Fibroblast of lung (primary cell): ENCODE measurements at places on chromosomes 2 and 18.

GRCh38 chr2:18856765-18857164 is 267.4 kb upstream of the NT5C1B start:
- DNase-seq: peak; percentile 3

GRCh38 chr2:189231719-189232323 is 52.3 kb upstream of the COL5A2 start:
- DNase-seq: no peak

DNA sequence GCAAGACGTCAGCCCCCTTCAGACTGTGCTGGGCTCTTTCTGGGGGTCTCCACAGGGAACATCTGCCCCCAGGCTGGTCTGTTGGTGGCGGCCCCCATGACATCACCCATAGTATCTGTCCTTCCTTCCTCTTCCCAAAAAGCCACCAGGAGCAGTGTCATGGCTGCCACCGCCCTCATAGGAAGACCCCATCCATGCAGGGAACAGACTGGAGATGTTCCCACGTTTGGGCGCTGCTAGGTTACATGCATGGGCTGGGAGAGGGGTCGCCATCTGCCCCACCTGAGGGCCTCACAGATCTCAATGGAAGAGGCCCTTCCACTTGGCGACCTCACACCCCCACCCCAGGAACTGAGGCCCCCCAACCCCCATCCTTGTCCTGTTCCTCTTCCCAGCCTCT is 5.1 kb downstream of the SPATA3 start:
- DNase-seq: no peak

GRCh38 chr2:72895759-72896281 is 8.6 kb downstream of the SPR start:
- peak; percentile 60 for DNase-seq

DNA sequence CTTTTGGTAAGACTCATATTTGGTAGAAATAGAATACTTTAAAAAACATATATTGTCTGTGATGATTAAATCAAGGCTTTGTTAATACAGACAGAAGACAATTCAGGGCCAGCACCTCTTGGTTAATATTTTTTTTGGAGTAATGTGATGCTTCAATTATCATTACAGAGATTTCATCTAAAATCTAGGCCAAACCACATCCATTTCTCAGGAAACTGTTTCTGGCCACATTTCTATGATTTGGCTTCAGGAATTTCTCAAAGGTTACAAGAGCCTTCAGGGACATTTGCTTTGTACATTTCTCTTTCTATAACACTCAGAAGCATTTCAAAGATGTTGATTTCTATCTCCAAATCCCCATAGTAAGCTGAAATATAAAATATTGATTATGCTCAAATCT is 614.9 kb downstream of the LRP1B start:
- DNase-seq: no peak

DNA sequence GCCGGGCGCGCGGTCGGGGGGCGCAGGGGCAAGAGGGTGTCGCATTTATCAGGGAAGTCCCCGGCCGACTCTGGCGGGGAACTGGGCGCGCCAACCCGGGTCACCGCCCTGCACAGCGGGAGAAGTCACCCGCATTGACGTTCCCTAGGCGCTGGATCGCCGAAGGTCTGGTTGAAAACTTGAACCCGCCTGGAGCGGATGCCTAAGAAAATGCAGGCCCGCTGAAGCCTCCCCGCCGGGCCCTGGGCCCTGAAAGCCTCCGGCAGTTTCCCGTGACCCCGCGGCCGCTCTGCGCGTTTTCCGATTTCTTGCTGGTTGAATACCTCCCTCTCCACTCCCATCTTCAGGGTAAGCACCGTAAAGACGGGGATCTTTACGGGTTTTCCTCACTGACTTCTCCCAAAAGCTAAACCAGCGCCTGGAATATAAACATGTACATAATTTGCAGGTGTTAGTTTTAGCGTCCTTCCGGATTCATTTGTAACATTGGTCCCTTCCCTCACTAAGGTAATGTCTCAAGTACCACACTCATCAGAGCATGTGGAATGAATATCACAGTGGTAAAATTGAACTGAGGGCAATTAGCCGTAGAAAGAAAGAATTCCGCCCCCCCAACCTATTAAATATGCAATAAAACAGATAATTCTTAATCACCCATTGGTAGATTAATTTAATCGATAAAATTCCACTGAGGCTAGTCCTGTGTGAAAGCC is 675 bp upstream of the SPIRE1 start:
- DNase-seq: peak; percentile 50

DNA sequence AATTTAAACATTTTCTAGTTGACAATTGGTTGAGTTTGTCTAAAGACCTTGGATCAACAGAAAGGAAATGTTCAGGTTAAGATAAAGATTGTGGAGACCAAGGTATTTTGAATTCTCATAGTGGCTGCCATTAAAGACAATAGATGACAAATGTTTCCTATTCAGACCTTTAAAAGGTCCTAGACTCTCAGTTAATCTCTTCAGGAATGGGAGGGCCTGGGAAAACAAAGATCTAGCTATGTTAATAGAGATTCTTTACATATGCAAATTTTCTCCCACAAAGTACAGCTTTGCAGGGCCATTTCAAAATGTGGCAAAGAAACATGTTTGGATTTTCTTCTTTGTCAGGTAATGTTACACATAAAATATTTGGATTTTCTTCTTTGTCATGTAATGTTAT is 403.9 kb downstream of the SPAG16 start:
- DNase-seq: no peak

DNA sequence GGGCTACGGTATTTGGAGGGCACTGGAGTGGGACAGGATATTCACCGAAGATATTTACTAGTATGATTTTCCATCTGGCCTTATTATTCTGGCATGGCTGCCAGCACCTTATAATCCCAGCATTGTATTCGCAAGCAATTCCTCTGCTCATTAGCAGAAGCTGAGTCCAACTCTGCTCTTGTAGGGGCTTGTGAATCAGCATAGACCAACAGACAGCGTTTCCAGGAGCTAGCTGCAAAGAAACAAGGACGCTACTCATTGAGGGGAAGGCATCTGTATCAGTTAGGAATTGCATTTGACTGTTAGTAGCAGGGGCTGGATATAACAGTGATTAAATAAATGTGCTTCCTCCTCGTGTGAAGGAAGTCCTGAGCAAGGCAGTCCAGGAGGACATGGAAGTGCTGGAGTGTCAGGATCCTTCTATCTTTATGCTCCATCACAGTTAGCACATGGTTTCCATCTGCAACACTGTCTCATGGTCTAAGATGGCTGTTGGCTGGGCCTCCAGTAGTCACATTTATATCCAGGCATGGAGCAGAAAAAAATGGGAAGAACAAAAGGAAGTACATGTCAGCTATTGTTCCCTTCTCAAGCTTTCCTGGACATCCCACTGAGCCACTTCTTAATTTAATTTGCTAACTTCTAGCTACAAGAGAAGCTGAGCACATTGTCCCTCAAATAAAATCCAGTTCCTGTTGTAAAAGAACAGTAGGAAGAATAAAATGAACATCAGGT is 214.1 kb downstream of the C1D start:
- no peak for DNase-seq

GRCh38 chr2:221494556-221494955 is 77.5 kb downstream of the EPHA4 start:
- no peak for DNase-seq

GRCh38 chr18:62950246-62950645 is 234.9 kb downstream of the PHLPP1 start:
- DNase-seq: no peak

DNA sequence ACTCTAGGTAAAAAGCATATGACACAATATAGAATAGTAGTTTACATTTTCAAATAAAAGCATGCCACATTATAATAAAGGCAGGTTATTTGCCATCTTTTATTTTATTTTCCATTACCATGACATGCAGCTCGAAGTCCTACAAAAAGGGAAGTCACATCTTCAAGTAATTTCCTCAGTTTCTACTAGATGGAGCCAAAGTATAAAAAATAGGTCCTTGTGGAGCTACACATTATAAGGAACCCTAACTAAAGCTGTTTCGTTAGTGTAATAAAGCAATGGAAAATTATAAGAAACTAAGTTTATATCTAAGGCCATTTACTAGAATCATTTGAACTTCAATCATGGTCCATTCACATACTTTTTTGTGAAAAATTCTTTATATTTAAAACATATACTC is 674.5 kb downstream of the KCNJ3 start:
- DNase-seq: peak; percentile 14

DNA sequence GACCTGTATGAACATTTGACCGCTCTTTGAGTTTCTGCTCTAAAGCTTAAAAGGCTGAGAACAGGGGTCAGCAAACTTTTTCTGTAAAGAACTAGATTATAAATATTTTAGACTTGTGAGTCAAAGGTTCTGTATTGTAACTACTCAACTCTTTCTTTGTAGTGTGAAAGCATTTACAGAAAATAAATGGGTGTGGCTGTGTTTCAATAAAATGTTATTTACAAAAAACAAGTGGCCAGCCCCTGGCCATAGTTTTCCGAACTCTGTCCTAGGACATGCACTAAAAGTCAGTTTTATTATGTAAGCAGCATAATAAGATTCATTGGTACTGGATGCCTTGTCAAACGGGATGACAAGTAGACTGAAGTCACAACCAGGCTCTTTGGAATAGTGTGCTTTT is 434.9 kb downstream of the ZEB2 start:
- DNase-seq: no peak

- DNase-seq: no peak
These were observed 257.3 kb upstream of the HNMT start for GRCh38 chr2:137706786-137707613.

DNA sequence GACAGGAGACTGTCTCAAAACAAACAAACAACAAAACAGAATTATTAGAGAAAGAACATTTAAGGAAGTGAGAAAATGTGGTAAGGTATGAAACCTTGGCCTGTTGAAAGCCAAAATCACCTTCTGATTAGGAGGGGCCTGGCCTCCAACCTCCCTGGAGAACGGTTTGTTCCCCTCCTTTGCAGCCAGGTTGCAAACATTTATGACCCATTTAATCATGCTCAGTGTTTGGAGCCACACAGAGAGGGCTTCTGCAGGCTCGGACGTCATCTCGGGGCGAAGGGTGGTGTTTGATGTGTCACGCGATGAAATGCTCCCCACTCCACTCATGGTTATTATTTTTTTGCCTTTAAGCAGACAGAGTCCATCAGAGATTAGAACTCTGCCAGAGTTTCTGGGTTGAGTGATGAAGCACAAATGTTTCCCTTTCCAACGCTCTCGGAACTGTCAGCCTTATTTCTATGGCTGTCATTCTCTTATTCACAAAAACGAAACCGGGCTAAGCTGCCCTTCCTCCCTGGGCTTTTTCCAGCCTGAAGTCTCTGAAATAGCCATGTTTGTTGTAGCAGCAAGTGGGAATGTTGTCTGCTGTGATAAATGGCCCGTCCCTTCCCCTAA is 33.6 kb upstream of the ROCK2 start:
- peak; percentile 77 for DNase-seq

GRCh38 chr18:71998547-71999097 is 545.5 kb downstream of the CBLN2 start:
- no peak for DNase-seq
